T-helper 9 cell (primary cell): ENCODE measurements at places on chromosomes 16 and 17.

DNA sequence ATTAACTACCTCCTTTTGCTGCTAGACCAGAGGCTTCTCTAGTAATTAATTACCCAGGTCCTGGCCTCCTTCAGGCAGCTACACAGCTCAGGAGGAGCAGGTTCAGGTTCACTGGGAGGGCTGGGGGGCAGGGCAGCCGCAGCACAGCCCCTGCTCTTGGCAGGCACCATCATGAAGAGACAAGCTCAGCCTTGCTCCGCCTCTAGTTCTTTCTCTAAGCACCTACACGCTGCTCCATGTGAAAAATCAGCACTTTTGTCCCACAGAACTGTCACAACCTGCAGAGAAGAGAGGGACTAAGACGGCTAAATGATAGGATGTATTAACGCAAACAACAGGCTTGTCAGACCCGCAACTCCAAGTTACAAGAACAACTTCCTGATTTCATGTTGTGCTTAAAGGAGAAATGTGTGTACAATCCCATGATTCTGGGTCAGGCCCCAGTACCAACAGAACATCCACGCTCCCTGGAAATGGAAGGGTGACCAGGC lies 53.4 kb downstream of the GRB2 start:
- DNase-seq = no peak

- no peak for DNase-seq
Observed at GRCh38 chr16:15993946-15994665, 44.7 kb downstream of the ABCC1 start.

DNA sequence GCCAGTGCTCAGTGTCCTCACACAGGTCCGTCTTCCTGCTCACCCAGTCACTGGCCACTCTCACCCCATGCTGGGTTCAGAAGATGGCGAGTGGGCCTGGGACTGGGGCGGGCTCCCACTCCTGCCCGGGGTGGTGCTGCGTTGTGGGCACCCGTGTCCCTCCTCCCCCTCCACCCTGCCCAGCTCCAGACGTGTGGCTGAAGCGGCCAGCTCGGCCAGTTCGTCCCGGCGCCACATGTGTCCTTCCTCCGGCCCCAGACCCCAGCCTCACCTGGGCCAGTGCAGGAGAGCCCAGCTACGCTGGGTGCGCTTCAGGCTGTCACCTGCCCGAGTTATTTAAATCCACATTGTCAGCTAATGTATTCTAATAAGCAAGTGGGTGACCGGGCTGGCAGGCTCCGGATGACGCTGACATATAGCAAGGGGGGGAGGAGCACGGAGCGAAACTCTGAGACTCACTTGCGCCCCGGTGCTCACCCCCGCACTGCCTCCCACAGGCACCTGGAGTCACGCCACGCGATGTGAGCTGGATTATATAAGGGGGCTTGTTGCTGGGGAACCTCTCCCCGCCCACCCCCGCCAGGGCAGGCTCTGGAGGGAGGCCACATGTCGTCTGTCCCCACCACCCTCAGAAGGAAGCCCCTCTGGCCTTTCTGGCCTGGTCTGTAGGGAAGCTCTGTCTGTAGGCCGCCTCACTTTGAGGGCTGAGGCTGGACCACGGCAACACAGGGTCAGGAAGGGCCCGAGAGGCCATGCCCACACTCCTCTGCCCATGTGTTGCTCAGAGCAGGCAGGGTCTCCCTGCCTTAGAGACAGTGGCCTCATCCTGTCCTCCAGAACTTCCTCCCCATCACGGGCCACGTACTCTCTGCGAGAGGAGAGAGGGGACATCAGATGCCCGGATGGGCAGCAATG lies 7.1 kb upstream of the BAIAP2 start:
- no peak for DNase-seq

DNA sequence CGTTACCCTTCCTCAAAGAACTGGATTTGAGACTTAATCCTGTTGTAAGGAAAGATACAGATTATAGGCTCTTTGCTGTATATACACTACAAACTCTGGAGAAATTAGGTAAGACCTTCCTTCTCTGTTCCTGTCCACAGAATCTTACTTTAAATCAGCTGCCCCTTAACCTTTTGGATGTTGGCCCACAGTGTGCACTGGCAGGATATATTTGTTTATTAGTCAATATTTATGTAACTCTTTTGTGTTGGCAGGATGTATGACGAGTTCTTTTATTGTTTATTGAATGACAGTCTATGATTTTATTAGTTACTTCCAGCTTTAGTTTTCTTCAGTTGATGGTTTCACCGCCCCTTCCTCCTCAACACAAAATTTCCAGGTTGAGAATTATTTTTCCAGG lies 19.7 kb downstream of the LRRC36 start:
- DNase-seq = no peak
